NCI-H1048 (cell line): ENCODE measurements at places on chromosomes 7 and 10.

DNA sequence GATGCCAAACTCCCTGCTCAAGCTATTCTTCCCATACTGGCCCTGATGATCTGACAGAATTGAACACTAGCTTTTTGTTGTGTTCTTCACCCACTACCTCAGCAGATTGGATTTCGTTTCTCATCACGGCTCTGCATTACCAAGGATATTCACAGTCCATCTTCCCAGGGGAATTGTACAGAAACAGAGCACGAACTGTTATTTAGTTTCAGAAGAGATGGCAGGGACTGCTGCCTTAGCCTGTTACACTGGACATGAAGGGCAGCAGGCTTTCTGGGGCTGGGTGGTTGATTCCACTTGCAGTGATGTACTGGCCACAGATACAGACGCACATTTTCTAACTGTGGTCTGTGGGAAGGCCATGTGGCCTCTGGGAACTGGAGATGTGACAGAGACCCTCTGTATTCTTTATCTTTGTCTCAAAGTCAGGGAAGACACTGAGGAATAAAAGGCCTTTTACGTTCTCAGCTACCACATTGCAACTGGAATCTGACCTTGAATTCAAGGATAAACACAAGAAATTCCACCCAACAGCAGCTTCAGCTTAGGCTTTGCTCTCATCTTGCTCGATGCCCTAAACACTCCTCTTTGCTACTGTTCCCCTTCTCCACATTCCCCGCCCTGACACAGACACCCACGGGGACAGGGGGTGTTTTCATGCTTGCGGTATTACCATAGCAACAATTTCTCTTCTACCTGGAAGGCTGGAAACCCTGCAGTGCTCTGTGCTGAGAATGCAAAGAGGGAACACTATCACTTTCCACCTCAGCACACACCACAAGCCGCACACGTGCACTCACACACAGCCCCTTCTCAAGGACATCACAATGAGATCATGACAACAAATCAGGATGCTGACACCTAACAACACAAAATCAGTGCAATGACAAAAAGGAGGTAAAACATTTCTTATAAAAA lies 81.7 kb downstream of the RNF216 start:
- DNase-seq = no peak

- DNase-seq = no peak
Observed at GRCh38 chr7:77439572-77439971, 23.4 kb upstream of the GSAP start.

- DNase-seq = no peak
Observed at GRCh38 chr10:106341356-106341755, 823.1 kb downstream of the SORCS1 start.

DNA sequence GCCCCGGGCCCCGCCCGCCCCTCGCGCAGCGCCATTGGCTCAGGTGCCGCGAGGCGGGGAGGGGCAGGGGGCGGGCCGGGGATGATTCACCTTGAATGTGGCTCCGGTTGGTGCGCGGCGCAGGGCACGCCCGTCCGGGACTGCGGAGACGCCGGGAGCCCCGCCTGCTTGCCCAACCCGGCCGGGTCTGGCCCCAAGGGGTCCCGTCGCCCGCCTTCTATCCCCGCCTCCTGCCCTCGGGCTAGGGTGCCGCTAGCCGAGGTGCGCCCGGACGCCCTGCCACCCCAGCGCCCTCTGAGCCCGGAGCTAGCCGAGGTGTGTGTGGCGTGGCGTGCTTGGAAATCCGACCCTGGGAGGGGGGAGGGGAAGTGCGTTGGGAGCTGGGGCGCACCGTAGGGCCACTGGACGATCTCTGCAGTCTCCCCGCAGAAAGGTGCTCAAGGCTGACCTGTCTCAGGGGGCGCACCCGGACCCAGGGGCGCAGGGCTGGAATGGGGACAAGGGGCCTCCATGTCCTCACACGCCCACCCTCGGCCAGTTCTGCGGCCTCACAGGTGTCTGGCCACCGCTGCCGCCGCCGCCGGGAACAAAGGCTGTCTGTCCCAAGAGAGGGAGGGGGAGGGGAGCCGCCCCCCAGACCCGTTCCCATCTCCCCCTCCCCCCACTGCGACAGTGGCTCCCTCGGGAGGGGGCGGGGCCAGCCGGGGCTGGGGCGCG lies 168.9 kb downstream of the NRF1 start:
- peak; percentile 89 for DNase-seq

DNA sequence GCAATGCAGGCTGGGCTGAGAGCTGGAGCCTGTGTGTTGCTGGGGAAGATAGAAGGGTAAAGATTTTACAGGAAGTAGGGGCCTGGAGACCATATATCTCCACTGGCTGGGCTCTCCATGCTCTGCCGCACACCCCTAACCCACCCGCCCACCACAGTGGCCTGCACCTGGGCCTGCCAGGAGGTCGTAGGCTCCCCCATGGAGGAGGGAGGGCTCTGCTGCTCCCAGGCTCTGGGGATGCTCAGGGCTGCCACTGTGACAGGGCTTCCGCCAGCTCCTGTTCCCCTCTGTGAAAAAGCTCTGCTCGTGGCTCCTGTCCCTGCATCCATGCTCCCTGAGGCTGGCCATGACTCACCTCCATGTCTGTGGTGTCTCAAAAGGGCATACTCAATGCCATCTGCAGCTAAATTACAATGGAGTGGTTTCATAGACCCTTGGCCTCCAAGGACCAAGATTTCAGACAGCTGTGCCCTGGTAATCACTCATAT lies 106.0 kb downstream of the CXCL12 start:
- no peak for DNase-seq

- DNase-seq = no peak
Observed at GRCh38 chr7:94972296-94972695, 64.9 kb downstream of the PPP1R9A start.

DNA sequence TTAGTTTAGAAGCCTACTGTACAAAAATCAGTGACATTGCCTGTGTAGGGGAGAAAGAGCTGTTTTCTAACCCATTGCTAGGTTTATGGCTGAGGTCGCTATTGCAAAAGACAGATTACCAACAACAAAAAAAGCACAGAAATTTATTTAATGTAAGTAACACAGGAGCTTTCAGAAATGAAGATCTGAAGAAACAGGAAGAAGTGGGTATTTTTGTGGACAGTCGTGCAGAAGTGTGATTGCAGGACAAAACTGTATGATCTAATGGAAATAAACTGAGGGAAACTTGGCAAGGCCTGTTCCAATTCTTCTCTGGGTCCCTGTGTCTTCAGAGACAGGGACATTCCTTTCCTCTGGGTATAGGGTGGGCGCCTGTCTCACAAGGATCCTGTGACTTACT lies 87.4 kb downstream of the APBB1IP start:
- DNase-seq = no peak

DNA sequence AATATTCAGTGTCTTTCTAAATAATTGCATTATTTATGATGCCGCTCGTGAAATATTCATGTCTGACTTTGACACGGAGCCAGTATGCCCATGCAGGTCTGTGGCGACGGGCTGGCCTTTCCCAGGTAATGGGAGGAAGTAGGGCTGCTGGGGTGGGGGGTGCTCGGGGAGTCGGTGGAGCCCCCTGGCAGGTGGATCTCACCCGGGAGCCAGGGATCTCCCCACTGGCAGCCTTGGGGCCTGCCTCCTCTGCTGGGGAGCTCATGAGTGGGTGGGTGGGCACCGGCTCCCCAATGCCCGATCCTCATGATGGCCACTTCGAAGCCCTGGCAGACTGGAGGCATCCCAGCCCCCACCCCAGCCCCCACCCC lies 52.8 kb downstream of the PWWP2B start:
- DNase-seq = no peak
